ENCODE measurements at places on chromosomes 16 and 17. TPM values are rescaled to one million over a fixed set of nuclear protein-coding genes. Genes with fewer than 3 reads are reported as not detected.
A peak's percentile ranks its signal among the peaks of the same experiment; 100 is the strongest.

The COPRS gene
- 27.4 TPM for polyA plus RNA-seq

The ACSM3 gene
- polyA plus RNA-seq: 4.1 TPM

The HYDIN gene
- polyA plus RNA-seq: 4.7 TPM

The G6PC3 gene
- polyA plus RNA-seq: 25.8 TPM

The ZACN gene
- polyA plus RNA-seq: 3.3 TPM

GRCh38 chr16:9141813-9142212, 50.4 kb downstream of the HAPSTR1 start:
- DNase-seq: no peak

DNA sequence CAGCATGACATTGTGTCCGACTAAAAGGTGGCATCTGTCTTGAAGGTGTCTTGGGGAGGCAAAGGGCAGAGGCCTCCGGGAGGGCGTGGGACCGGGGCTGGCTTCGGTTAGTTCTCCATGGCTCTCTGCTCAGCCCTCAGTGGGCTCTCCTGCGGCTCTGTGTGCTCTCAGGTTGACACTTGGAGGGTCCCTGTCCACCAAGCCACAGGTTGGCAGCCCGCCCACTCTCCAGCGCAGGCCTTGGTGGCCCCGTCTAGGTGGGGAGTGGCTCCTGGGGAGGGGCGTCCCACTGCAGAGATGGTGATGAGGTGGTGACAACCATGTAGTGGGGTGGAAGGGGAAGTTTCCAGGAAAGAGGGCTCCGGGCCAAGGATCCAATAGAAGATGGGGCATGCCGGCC, 31.6 kb downstream of the ADGRG5 start:
- no peak for DNase-seq

DNA sequence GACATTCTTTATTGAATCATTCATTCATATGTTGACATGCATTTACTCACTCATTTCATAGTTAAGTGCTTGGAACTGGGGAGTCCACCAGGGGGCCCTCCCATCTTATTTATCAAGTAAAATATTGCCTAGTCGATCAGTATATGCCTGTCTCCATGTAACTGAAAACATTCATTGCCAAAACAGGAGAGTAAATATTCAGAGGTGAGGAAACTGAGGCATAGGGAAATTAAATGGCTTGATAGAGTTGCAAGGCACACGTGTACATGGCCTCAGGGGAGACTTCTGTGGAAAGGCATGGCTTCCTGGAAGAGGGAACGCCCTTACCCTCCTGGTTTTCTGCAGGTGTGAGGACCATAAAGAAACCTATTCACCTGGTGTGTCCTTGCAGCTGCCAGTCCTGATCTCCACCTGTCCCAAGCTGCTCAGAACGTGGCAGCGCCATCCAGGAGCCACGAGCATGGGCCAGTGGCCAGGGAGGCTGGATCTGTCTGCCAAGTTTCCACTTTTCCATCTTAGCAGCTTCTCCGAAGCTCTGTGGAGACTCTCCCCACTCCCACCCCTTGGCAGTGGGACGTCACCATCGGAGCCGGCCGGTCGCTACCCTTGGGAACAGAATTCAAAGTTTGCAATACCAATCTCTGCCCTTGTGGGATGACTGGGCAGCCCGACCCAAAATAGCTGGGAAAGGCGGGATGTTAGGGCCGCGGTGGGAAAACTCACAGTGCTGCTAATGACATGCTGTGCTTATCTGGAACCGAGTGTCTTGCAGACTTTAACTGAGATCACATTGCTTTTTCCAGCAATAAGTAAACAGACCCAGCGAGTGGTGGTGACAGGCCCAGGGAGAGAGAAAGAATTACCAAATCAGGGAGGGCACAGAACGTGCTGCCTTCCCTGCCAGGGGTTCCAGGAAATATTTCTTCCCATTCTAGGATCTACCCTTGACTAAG, 4.1 kb upstream of the C1QTNF1 start:
- DNase-seq: peak; percentile 64

DNA sequence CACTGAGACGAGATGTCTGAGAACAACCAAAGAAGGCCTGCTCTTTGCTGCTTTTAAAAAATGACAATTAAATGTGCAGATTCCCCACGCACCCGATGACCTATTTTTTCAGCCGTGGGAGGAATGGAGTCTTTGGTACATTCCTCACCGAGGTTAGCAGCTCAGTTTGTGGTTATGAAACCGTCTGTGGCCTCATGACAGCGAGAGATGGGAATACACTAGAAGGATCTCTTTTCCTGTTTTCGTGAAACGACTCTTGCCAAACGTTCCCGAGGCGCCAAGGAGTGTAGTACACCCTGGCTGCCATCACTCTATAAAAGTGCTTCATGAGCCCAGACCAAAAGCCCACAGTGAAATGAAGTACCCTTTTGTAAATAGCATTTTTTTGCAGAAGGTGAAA, 87.8 kb downstream of the CRISPLD2 start:
- no peak for DNase-seq

DNA sequence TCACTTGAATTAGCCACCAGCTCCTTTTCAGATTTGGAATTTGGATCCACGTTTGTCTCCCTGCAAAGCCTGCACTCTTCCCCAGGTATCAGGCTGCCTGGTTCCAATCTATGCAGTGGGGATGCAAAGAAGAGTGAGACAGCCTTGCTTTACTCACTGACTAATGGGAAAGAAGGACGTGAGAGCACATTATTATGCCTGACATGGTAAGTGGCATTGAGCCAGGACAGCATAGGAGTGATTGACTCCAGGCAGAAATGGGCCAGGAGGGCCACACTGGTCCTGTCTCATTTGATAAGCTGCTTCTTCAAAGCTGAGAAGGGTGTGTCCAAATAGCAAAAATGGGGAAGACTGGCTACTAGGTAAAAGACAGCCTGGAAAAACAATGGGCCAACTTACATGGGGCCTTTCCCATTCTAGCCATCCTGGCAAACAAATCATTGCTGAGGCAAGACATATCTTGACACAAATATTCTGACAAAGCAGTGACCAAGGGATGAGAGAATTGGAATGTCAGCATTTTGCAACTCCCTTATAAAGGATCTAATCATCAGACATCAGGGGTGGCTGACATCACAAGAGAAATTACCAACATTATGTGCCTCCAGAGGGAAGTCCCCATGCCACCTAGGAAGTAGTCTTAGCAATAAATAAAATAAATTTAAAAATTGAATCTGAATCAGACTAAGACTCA, 38.6 kb downstream of the CDH11 start:
- DNase-seq: no peak

DNA sequence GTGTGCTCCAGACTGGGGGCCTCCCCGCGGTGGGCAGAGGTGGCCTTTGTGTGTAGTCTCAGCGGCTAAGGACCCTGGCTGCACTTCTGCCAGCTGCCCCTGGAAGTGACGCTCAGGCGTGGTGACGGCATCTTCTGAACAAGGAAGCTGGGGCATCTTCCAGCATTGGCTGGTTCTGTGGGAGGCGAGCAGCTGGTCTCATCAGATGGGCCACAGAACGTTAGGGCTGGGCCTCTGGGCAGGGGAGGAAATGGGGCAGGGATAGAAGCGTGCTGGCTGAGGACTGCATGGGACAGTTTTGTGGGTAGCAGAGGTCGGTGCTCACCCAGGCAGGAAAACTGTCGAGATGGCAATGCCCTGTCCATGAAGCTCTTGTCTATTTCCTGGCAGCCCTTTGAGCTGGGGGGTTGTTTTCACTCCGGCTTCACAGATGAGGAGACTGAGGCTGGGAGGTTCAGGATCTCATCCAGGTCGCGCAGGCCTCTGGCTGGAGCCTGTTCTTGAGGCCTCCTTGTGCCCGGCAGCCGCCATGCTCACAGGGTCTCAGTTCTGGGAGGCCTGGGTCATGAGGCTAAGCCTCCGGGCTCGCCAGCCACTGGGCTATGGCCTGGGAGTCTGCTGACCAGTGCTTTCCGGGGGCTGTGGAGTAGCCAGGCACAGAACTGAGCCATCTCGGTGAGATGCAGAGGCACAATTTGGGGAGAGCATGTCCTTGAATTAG, 16.3 kb downstream of the IRF8 start:
- no peak for DNase-seq

DNA sequence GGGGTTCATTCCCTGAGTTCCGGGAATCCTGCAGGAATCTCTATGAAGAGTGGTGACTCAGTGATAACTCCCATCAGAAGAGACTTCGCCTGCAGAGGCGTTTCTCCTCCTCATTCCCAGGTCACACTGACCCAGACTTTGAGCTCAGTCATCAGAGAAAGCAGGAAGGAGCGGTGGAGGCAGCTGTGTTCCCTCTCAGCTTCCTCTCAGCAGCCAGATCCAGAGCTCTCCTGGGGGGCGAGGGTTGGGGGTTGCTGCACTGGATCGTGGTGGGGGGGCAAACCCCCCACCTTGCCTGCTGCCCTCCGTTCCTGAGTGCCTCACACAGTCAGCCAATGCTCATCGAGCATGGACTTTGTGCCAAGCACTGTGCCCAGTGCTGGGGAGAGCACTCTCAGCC, 271.2 kb downstream of the CBLN1 start:
- DNase-seq: no peak

- no peak for DNase-seq
These were observed 69.5 kb downstream of the AIPL1 start for GRCh38 chr17:6365200-6365943.

- DNase-seq: no peak
These were observed 25.1 kb upstream of the FOXJ1 start for GRCh38 chr17:76166168-76166567.

DNA sequence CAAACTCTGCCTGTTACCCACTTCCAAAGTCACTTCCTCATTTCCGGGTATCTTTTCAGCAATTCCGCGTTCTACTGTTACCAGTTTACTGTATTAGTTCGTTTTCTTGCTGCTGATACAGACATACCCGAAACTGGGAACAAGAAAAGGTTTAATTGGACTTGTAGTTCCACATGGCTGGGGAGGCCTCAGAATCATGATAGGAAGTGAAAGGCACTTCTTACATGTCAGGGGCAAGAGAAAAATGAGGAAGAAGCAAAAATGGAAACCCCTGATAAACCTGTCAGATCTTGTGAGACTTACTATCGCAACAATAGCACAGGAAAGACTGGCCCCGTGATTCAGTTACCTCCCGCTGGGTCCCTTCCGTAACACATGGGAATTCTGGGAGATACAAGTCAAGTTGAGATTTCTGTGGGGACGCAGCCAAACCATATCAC, 30.9 kb downstream of the PAFAH1B1 start:
- no peak for DNase-seq

DNA sequence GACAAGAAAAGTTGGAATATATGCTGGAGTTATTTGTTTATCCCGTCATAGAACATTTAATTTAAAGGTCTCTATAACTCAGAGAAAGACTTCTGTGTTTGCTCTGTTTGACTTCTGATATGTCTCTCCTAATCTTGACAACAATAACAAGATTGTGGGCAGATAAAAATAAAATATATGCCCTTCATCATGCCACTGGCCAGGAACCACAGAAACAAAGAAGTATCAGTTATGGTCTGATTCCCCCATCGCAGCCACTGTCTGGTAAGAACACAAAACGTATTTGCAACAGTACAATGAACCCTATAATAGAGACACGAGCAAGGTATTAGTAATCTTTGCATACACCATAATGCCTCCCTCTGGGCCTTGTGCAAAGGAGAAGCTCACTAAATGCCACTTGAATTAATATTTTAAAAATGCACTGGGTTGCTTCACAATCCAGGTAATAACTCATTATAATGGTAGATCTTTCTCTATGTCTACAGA, 1498.3 kb downstream of the CDH11 start:
- DNase-seq: no peak

DNA sequence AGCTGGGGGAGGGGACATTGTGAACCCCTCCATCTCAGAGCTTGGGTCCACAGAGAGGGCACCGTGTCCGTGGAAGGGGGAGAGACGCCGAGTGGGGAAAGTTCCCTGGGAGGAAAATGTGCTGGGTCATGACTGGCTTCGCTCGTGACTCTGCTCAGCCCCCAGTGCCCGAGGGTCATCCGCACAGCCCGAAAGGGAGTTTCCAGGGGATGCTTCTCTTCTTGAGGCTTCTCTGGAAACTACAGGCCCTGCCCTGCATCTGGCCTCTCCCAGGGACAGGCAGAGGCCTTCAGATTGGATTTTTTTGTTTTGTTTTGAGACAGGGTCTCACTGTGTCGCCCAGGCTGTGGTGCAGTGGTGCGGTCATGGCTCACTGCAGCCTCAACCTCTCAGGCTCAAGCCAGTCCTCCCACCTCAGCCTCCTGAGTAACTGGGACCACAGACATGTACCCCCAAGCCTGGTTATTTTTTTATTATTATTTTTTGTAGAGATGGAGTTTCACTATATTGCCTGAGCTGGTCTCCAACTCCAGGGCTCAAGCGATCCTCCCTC, 9.8 kb upstream of the GSE1 start:
- no peak for DNase-seq

GRCh38 chr16:11484691-11485258, 101.9 kb downstream of the LITAF start:
- DNase-seq: no peak
